ENCODE measurements at places on chromosomes 13 and 19. TPM values are rescaled to one million over a fixed set of nuclear protein-coding genes. Genes with fewer than 3 reads are reported as not detected.

The ZGLP1 gene
- 8.9 TPM for total RNA-seq

The TNNT1 gene
- total RNA-seq = 108 TPM

The PCP2 gene
- 0.85 TPM for total RNA-seq

DNA sequence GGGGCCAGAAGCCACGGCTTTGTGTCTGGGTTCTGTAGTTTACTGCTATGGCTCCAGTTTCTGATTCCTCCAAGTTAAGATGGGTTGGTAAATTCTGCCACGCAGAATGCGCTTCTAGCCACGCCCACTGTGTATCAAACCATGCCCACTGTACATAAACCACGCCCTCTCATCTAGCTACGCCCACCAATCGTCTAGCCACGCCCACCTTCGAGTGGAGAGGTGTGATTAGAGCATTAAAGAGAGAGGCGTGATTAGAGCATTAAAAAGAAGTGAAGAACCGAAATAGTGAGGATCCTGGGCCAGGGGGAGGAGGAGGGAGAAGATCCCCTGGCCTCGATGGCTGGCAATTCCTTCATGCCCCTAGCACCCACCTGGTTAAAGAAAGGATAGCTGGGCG, 43.7 kb upstream of the ADGRE5 start:
- DNase-seq = peak; percentile 82

DNA sequence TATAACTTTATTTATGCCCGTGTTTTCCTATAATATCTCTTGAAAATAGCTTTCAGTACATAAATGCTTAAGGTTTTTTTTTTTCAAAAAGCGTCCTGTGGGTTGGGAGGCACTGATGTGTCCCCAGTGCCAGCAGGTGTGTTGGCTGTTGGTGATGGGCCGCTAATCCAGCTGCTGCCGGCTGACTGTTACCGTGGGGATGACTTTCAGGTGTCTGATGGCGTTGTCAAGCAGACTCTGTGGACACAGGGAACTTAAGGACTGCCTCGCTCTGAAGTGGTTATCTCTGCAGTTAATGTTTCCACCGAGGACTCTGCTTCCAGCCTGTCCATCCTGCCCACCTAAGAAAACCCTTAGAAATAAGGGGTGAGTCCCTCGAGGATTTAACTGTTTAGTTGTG, 94.5 kb downstream of the ANKRD10 start:
- no peak for DNase-seq

DNA sequence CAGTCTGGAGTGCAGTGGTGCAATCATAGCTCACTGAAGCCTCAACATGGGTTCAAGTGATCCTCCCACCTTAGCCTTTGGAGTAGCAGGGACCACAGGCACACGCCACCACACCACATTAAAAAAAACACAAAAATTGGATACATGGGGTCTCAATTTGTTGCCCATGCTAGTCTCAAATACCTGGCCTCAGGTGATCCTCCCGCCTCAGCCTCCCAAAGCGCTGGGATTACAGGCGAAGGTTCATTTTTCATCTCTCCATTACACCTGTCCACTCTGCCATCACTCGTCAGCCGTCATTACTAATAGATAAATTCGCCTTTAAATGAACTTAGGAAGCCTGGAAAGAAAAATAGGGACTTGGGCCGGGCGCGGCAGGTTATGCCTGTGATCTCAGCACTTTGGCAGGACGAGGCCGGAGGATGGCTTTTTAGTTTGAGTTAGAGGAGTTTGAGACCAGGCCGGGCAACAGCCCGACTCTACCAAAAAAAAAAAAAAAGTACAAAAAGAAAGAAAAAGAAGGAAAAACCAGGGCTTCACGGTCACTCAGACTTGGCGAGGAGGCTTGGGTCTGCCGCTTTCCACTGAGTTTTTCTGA, 685 bp upstream of the SUPT5H start:
- DNase-seq = no peak
